ENCODE measurements at places on chromosomes 1 and 21.

- DNase-seq = no peak
These were observed at the start of gene BNIPL for GRCh38 chr1:151036356-151036755. TSS of gene BNIPL (plus strand) at chr1:151036586. CDS start at chr1:151036726, 140 bp downstream.

- no peak for DNase-seq
These were observed 239.9 kb downstream of the TNR start for GRCh38 chr1:175503538-175503937.

DNA sequence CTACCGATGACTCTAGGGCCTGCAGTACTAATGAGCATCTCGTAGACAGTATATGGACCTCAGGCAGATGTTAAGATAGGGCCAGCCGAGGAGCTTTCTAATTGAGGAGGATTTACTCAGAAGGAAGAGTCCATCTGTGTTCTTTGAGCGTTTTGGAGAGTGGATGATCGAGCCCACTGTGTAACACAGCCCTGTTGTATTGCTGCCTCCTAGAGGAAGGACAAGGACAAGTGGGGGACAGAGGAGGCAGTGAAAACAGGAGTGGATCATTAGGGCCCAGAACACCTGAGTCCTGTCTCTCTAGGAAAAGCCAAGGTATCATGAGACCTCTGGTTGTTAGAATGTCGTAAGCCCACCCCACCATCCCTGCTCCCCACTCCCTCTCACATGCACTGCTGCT lies 62.9 kb downstream of the TBX19 start:
- DNase-seq = no peak

DNA sequence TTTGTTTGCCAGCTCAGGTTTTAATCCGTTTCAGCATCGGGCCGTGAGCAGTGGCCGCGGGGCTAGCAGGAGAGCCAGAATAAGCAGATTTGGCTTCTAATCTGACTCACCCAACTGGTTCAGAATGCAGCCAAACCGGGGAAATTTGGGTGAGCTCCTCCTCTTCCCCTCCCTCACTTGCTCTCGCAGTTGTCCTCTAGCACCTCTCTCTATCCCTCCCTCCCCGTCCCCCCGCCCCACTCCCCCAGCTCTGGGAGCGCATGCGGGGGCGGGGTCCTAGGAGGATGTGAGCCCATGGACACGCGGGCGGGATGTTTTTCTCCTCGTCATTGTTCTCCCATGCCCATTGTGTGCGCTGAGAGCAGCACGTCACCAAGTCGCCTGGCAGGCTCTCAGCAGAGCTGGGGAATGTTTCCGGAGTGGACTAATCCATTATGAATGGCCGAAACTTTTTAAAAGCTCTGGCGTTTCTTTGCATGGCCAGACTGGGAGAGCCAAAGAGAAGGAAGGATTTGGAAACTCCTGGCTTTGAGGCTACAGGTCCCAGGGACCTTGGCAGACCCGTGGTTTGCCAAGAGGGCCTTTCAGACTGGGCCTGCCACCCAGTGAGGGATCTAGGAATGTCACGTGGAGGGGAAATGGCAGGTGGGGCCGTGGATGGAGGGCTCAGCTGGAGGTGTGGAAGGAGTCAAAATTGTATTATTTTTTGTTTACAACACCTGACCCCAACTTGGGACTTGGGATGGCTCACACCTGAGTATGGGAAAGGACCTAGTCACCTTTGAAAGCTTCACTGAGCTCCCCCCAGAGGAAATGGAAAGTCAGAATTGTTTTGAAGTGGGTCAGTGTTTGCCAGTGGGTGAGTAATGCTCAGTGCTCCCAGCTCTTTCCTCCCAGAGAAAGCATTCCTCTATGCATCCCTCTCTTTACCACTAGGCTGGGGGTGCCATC lies 39.2 kb downstream of the CDK18 start:
- DNase-seq = peak; percentile 79

GRCh38 chr1:59685666-59686065 lies 129.1 kb upstream of the HOOK1 start:
- no peak for DNase-seq

GRCh38 chr1:26109229-26110164 lies 2.1 kb upstream of the PDIK1L start:
- DNase-seq = no peak

All from epithelial cell of prostate (primary cell).